ENCODE measurements at places on chromosomes 7 and 10.

DNA sequence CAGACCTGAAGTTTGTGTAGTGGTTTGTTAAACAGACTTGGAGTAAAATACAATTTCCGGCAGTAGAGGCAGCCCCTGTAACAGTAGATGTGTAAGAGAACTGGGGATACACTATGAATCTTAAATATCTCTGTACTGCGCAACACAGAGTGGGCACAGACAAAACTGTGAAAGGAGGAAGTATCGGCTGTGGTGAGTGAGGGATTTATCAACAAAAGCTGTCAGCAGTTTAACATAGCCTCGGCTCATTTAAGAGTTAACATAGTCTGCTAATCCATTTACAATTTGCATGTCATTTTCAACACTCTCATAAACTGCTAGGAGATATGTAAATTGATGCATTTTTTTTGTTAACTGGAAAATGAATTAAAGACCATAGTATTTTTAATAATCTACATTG lies 225.2 kb downstream of the ZWINT start:
- DNase-seq: no peak

- no peak for DNase-seq
These were observed 9.8 kb downstream of the CREB3L2 start for GRCh38 chr7:137992104-137992549.

GRCh38 chr7:132872034-132872433 lies 209.9 kb downstream of the CHCHD3 start:
- no peak for DNase-seq

GRCh38 chr7:128860158-128861073 lies 2.2 kb upstream of the ATP6V1F start:
- no peak for DNase-seq

DNA sequence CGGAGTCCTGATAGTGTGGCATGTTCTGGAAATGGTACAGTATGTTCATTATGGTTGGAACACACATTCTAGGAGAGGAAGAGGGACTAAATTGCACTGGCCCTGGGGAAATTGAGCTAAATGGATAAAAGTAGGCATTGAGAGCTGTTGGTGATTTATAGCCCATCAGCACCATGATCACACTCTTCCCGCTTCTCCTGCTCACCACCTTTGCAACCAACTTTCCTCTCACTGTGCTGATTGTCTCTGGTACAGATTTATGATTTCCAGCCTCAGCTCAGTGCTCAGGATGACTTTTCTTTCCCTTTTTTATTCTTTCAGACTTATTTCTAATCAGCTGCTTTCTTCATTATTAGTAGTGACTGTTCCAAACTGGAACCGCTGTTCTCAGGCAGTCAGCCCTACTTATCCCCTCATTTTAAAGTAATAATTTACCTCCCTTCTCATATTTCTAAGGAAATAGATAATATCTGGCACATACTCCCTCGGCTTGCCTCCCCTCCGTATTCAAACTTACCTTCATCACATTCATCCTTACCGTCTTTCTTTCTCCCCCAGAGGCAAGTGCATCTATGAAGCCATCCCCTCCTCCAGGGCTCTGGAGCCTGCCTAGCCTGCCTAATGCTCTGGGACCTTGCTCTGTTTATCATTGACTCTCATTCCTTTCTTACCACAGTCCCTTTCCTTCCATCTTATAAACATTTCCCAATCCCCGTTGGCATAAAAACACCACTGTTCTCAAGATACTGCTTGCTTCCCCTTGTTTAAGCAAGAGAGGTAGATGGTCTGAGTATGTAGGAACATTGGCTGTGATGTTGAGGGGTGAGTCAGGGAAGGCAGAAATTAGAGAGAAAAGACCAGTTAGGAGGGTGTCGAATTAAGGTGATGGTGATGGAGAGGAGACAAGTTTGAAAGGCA lies 51.6 kb upstream of the RPA3 start:
- DNase-seq: no peak

DNA sequence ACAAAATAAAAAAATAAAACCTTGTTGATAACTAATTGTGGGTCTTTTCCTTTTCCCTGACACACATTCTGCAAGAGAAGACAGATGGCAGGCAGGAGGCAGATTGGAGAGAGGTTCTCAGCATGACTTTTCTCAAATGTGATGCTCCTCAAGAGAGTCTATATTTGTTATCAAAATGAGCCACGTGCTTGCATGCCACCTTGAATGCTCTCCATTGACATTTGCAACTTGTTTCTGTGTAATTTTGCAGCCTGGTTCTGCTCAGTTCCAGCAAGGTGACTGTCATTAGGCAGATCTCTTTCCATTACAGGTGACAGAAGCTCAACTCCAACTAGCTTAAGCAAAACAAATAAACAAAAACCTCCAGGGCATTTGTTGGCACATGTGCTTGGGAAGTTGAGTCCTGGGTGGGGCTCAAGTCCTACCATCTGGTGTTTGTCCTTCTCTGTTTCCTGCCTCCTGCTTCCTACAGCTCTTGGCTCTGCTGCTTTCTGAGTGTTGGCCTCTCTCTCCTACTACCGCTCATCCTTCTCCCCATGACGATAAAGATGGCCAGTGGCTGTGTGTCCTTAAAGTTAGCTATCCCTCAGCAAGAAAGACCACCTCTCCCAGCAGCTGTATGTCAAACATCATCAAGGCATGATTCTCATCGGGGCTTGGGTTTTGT lies 56.7 kb downstream of the GRK5 start:
- no peak for DNase-seq

DNA sequence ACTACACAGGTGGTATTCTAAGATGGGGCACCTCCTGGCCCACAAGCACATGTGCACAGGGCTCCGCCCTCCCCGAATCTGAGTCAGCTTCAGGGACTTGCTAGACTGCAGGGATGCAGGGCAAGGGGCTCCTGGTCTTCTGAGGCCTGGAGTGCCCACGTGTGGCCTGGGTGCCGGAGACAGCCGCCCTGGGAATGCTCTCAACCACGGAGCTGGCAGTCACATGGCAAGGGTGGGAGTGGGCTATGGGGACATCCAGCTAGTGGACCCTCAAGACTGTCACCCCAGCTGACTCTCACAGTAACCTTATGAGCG lies 42.7 kb downstream of the CFAP46 start:
- no peak for DNase-seq

DNA sequence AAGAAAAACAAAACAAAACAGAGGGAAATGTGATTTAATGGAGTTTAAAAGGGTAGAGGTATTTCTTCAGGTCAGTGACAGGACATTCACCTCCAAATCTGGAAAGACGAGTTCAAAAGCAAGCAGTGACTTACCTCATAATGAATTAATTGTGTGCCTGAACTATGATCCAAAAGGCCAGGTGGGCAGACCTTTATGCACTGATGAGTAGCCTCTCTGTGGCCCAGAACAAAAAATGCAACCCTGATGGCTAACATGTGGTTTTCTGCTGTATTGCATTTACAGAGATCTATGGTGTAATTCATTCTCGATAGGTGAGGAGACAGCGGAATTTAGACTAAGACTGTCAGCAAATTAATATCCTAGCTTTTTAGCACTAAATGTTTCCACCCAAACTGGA lies 142.0 kb downstream of the HDAC9 start:
- DNase-seq: no peak

- no peak for DNase-seq
These were observed 61.5 kb downstream of the SLIT1 start for GRCh38 chr10:97124211-97124610.

- DNase-seq: no peak
These were observed 50.4 kb upstream of the PPP2R2D start for GRCh38 chr10:131850383-131850870.

GRCh38 chr7:73844848-73845460 lies 2.6 kb upstream of the METTL27 start:
- DNase-seq: no peak

GRCh38 chr7:78279032-78279431 lies 480.5 kb downstream of the PHTF2 start:
- DNase-seq: no peak

DNA sequence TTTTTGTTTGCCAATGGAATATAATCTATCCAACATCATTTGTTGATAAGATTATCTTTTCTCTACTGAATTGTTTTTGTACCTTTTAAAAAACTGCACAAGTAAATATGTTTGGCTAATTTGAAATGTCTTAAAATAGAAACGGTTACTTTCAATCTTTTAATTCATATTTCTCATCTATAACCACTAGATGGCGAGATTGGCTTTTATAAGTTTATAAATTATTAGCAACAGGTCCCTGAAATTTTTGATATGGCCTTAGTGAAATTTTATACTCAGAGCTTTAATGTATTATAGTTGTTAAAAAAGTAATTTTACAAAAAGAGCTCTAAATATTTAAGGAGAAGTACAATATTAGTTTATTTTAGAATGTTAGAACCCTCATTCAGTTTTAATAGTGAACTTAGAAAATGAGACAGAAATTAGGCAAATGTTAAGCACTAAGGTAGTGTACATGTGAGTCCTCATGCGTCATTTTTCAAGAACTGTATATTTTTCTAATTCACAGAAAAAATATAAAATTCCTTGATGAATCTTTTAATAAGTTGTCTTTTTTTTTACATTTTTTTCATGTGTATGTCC lies 592.5 kb downstream of the ARL4A start:
- DNase-seq: no peak

- no peak for DNase-seq
These were observed 33.9 kb upstream of the ARL4A start for GRCh38 chr7:12653518-12653917.
